ENCODE measurements at places on chromosomes 1 and 21.

DNA sequence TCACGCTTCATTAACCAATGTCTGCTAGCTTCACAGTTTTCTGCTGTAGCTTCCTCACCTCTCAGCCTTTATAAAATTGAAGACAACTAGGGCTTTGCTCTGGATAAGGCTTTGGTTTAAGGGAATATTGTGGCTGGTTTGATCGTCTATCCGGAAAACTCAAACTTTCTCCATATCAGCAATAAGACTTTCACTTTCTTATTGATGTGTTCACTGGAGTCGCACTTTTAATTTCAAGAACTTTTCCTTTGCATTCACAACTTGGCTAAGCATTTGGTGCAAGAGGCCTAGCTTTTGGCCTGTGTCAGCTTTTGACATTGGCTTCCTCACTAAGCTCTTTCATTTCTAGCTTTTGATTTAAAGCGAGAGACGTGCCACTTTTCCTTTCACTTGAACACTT, 12.9 kb downstream of the COA6 start:
- no peak for DNase-seq

DNA sequence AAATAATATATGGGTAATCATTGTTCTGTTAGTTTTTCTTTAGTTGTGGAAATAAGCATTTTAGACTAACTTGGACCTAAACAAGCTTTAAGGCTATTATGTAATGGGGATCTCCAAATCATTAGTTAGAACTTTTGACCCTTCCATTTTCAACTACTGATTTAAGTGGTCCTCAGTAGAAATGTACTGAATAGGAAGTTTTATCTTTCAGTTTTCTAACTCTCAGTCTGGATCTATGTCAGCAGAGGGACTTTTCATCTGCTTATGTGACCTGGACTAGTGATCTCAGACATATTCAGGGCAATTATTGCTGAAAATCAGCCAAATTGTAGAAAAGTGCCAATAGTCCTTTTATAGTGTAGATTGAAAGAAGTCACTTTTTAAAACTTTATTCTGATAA, 56.0 kb downstream of the SASS6 start:
- DNase-seq, result no peak

DNA sequence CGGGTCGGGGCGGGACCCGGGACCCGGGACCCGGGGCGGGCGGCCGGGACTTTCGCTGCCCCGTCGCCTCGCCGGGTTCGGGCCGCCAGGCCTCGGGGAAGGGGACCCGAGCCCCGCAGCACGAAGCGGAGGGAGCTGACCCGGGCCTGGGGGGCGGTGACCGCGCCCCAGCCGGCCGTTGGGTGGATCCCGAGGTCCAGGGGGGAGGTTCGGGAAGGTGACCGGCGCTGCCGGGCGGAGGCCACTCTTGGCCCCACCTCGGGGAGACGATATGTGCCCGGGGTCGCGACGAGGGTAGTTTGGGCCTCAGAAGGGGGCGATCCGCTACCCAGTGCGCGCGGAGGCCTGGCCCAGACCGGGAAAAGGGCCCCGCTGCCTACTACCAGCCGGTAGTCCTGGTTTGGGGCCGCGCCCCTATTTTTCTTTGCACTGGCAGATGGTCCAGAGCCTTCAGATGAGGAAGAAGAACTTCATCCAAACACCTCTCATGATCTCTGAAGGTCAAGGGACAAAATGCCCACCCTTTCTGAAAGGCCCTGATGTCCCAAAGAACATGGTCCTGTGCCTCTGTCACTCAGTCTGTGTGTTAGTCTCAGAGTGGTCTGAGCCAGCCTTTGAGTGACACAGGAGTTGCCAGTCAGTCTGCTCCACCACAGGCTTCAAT, 766 bp downstream of the AGO4 start:
- no peak for DNase-seq

- no peak for DNase-seq
Observed at GRCh38 chr1:58738876-58739275, 39.0 kb upstream of the MYSM1 start.

- DNase-seq, result no peak
Observed at GRCh38 chr1:21154717-21155116, 22.0 kb downstream of the EIF4G3 start.

GRCh38 chr1:44553771-44554170, 120.5 kb downstream of the TMEM53 start:
- no peak for DNase-seq

DNA sequence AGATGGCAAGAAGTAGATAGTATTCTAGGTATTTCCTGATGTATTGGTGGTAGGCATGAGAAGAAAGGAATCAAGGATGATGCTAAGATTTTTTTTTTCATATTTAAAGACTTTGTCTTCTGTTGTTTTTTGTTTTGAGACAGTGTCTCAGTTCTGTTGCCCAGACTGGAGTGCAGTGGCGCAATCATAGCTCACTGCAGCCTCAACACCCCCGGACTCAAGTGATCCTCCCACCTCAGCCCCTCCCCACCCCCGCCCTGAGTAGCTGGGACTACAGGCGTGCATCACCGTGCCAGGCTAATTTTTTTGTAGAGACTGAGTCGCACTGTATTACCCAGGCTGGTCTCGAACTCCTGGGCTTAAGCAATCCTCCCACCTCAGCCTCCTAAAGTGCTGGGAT, 2.8 kb upstream of the CAPZB start:
- no peak for DNase-seq

DNA sequence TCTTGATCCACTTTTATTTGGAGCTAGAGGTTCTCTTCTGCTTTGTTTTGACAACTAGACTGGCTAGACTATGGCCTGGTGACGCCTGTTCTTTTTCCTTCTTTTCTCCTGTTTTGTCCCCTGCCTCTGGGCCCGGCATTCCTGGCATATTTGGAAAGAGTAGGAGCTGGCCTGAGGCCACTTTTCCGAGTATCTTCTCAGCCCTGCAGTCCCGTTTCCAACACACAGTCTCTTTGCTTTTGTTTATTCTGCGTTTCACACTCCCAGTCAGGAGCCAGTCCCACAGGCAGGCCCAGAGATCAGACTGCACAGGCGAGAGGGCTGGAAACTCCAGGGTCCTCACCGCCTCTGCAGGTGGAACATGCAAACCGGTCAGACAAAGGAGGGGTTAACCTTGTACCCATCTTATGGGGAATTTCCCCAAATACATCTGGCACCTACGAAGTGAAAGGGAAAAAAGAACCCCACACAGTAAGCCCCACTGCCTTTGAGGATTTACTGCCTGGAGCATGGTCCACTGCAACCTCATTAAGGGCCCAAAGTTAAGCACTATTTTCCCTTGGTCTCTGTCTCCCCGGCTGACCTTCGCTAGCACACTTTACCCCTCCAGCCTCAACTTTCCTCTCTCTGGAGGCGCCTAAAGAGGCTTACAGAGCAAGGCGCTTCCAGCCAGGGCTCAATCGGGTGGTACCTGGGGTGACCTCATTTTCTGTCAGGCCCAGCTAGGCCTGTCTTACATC, 141.1 kb downstream of the TOMM20 start:
- peak; percentile 58 for DNase-seq

DNA sequence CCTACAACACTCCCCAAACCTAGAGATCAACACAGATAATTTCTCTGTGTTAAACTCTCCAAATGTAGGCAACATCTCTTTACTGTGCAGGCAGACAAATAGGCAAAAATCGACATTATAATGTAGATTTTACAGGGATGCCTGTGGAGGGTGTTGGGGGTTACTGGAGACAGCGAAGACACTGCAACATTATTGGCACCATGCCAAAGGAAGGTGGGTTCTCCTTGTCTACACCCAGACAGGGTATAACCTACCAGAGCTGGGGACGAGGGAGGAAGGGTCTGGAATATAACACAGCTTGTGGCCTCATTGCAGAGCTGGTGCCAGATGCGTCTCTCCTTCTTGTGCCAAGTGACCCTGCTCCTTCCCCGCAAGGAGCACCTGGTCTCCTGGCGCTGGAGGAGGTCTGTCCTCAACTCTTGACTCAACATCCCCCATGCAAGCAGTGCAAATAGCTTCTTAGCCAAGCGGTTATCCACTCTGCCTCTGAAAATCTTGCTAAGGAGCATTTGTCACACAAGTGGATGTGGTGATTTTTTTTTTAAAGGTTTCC, 404.0 kb downstream of the PRDM2 start:
- no peak for DNase-seq

DNA sequence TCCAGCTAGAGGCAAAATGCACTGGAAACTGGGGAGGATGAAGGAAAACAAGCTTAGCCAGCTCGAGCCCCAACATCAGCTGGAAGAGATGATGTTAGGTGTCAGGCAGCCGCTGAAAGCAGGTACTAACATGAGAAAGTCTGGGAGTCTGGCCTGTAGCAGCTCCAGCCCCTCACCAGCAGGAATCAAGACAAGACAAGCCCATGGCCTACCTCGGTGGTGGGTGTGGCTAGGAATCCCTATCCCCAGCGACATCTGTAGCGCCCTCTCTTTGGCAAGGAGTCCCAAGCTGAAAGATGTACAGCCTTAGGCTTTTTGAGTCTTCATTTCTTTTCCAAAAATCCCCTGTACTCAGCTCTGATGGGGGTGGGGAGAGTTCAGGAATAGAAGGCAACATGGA, 2.6 kb downstream of the DLGAP3 start:
- no peak for DNase-seq

DNA sequence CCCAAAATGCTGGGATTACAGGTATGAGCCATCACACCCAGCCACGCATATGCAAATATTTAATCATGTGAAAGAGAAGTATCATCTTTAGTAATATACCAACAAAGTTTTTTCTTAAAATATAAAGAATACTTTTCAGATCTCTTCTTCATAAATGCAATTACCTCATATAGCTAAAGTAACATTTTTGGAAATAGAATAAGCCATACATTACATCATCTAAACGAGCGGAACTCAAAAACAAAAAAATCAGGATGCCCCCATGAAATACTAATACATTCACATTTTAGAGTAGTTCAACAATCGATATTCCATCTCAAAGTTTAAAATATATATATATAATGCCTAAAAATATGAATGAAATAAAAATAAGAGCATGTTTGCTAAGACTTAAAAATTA, 4.7 kb downstream of the NDC1 start:
- no peak for DNase-seq

DNA sequence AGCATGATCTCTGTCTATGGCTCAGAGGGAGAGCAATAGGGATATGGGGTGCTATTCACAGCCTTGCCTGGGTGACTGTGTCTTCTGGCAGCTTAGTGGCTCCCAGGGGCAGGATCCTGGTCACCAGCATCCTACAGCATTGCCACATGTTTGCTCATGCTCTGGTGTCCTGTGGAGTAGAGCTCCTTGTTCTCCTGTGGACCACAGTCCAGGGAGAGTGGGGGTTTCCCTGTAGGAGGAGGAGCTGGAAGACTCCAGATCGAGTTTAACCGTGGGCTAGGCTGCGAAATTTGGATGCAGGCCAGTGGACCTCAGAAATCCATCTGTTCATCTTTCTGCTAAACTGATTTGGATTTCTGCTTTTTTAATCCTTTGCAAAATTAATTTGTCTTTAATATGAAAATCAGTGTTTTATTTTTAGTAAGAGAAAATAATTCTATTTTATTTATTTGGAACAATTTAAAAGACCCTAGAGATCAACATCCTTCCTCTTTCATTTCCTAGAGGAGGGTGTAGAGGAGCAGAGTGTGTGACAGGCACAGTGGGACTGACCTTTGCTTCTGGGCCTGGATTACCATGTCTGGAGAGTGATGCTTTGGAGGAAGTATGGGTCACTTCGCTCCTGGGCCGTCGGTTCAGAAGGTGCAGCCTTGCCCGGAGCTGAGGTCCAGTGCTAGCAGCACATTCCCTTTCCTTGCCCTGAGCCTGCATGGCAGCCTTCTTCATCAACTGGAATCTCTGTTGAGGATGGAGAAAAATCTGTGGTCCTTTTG, 17.4 kb downstream of the ADARB1 start:
- no peak for DNase-seq

- no peak for DNase-seq
Observed at GRCh38 chr1:37998913-37999429, 6.3 kb downstream of the FHL3 start.

- DNase-seq, result no peak
Observed at GRCh38 chr21:46071082-46071481, 26.8 kb upstream of the COL6A2 start.

DNA sequence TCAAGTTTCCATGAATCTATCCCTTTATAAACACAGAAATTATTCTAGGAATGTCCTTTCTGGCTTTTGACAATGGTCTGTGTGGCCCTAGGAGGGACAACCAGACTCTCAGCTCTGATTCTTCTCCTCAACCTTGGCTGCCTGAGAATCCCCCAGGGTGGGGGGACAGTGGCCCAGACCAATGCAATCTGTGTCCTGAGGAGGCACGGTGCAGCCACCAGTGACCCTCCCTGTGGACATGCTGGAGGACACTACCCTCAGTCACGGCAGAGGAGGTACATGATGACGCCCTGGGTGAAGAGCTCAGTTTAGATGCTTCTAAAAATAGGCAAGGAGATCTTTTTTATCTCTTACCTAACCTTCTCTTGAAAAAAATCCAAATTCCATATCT, 91.7 kb downstream of the PGBD5 start:
- DNase-seq, result no peak

DNA sequence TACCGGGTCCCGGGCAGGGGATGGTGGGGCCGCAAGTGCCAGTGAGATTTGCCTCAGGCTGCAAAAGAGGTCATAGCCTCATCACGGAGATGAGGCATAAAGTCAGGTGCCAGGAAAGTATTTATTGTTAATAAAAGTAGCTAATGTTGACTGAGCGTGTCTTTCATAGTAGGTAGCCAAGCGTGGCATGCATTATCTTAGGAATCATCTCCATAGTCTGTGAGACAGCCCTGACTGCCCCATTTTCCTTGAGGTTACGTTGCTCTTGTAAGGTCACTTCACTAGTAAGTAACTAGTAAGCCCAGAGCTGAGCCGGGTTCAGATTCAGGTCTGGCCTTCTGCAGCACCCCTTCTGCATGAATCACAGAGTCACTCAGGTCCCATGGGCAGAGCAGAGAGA, 174.2 kb downstream of the CAMTA1 start:
- no peak for DNase-seq

GRCh38 chr1:107530543-107530942, 389.7 kb downstream of the NTNG1 start:
- DNase-seq, result peak; percentile 81

DNA sequence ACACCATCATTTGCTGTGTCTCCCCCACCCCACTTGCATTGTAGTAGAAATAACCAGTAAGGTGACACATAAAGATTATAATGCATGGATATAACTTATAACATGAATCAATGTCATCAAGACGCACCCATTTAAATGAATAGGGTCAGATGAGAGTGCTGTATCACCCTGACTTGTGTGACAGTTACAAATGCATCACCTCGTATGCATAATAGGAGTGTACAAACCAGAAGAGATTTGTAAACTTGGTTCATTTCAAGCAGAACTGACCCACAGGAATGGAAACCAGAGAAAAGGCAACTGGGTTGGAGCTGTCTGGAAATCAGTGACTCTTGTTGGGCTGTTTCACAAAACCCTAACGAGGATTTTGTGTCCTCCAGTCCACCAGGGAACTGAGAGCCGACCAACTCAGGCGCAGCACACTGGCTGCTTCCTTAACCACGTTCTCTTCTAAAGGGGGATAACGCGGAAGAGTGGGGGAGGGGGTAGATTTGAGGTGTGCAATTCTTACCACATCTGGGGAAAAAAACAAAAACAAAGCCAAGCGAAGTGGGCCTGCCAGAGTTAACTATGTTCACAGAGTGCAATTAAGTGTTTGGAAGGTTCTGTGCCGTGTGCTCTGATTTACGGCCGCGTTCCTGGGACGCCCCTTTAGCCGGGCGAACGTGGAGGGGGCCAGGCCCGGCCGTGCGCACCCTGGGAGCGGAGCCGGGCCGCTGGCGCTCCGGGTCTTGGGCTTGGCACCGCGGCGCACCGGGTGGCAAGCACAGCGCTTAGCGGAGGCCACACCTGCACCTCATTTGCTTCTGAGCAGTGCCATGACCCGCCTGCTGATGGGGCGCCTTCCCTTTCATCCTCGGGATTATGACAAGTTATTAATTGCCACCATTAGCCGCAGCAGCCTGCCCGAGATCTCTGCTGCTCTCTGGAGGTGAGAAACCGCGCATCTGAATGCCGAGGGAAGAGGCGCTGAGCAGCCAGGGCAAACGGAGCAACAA, 248.8 kb upstream of the FOXD3 start:
- DNase-seq, result no peak

Data from COLO829 (cell line).